IPS-NIHi11 (cell line): ENCODE measurements at places on chromosomes 5 and 9.

GRCh38 chr5:103410172-103410571 is 151.6 kb downstream of the MACIR start:
- no peak for DNase-seq

GRCh38 chr5:28523888-28524635 is 1485.7 kb upstream of the CDH9 start:
- no peak for DNase-seq

GRCh38 chr5:33088176-33088575 is 352.6 kb upstream of the TARS1 start:
- DNase-seq = no peak

DNA sequence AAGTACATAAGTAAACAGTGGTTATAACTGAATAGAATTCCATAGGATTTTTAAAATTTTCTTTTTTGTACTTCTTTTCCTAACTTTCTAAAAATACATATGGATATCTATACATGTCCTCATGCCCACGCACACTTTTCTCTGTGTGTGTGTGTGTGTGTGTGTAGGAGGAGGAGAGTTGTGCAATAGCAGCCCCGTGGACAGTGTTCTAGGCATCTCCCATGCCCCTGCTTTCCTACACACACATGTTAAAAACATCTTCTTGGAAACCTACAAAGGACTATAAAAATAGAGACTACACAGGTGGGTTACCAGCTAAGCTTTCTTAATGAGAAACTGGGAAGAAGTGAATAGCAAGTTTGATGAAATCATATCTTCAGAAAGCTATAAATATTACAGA is 19.8 kb upstream of the HEXB start:
- DNase-seq = no peak

- no peak for DNase-seq
Observed at GRCh38 chr9:16869131-16869881, 1.2 kb downstream of the BNC2 start.

DNA sequence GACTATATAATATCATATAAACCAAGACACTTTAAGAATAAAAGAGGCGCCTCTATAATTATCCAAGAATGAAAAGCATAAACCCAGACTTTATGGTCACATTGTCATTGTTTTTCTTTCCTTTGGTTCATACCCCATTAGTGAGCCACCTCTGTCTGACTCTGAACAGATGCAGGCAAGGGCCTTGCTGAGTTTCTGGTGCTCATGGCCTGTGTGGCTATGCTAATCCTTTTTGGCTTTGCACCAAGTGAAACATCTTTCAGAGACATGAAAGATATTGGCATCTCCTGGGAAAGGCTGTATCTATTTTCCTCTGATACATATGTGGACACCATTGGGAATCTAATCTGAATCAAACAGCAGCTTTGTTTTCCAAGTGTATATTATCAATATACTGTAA is 222.5 kb downstream of the CHSY3 start:
- DNase-seq = no peak

- DNase-seq = peak; percentile 53
Observed at GRCh38 chr5:101942321-101942882, 353.7 kb downstream of the SLCO4C1 start.

DNA sequence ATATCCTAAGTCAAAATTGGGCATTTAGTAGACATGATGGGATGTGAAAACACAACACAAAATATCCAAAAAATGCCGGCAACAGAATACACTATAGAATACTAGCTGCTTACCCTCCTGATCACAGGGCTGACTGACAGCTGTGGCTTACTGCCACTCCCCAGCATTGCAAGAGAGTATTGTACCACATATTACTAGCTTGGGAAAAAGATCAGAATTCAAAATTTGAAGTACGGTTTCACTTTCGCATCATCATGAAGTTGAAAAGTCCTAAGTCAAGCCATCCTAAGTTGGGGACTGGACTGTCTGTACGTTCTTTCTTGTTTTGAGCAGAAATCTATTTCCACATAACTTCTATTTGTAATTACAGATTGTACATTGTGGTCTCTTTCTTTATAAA is 851.4 kb downstream of the MAT2B start:
- DNase-seq = no peak

DNA sequence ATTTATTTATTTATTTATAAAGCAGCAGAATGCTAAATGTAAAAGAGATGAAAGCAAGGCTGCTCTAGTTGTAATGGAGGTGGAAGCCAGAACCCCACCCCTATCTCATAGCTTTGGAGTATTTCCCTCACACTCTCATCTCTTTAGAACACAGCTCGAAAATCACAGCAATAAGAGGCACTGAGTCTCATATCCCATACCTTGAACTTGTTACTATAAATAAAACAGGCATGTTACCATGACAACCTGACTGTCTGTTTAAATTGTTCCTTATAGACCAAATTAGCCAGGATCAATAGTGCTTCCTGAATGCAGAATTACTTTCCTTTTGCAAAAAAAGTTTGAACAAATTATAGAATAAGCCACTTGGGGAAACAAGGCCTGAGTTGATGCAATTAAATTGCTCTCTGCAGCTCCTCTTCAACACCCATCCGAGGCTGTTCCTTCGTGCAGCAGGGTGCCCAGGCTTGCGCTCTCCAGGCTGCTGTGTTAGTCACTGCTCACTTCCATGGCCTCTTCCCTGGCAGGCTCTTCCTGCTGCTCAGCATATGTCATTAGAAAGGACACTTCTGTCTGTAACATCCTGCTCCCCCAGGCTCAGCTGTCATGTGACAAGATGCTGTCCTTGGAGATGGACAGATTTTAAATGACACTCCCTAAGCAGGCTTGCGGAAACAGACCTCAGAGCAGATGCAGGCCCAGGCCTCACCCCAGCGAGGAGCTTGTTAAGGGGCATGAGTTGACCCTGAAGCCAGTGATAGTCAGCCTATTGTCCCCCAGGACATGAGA is 120.2 kb downstream of the CARTPT start:
- DNase-seq = no peak

- no peak for DNase-seq
Observed at GRCh38 chr9:132794730-132795380, 83.2 kb downstream of the AK8 start.

GRCh38 chr9:117315236-117315635 is 99.6 kb downstream of the ASTN2 start:
- no peak for DNase-seq

DNA sequence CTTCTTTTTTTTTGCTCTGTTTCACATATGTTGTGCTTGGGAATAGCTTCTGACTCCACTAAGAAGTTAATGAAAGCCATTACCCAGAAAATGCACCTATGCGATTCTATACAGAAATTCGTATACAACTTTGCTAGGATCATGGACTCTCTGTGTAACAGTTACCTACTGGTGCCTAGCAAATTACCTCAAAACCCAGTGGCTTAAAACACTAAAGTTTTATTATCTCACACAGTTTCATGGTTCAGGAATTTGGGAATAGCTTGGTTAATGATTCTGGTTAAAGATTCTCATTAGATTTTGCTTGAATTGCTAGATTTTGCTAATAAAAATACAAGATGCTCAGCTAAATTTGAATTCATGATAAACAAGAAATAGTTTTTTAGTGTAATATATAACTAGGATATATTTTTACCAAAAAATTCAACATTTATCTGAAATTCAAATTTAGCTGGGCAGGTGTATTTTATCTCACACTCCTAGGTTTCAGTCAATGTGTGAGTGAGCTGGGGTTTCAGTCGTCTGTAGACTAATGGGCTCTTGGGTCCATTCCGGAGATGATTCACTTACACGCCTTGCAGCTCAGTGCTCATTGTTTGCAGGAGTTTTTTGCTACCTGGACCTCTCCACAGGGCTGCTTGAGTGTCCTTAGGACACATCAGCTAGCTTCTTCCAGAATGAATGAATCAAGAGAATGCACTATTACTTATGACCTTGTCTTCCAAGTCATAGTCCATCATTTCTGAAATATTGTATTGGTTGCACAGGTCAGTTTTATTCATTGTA is 75.1 kb downstream of the MROH2B start:
- DNase-seq = no peak

- no peak for DNase-seq
Observed at GRCh38 chr5:53032188-53032587, 43.0 kb downstream of the ITGA2 start.

DNA sequence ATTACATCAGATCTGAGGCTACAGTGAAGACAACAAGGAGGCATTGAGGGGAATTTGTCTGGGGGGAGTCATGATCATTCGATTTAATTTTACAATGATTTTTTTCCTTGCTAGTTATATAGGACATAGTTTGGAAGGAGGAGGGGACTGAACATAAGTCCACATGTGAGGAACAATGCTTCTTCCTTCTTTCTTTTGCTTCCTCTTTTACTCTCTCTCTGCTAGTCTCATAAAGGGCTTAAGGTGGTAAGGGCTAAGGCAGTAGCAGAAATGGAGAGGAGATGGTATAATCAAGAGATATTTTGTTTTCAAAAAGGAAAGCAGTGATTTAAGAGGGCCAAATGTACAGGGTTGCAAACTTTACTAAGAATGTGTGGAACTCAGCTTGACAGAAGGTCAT is 64.3 kb downstream of the GRIN3A start:
- DNase-seq = no peak

DNA sequence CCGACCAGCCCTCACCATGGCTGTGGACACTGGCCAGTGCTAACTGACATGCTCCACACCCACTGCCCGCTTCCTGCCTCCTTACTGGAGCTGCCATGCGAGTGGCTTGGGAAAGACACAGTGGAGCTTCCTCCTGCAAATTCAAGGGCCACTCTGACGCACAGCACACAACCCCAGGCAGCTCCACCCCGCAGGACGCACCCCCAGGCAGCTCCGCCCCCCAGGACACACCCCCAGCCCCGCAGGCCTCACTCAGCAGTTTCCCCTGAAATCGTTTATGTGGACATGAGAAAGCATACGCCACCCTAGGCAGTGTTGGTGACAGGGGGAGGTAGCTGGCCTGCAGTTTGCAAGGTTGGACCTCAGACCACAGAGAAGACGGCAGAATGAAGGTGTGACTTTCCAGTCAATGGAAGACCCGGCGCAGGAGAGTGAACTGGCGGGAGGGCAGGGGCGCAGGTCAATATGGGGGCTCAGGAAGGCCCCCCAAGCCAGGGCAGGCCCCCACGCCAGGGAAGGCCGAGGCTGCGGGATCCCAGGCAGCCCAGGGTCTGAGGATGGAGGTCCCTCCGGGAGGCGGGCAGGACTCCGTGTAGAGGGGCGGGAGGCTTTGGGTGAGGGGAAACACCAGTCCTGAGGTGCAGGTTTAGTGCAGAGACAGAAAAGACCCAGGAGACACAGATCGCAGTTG is 21.6 kb downstream of the LPCAT1 start:
- DNase-seq = peak; percentile 69

DNA sequence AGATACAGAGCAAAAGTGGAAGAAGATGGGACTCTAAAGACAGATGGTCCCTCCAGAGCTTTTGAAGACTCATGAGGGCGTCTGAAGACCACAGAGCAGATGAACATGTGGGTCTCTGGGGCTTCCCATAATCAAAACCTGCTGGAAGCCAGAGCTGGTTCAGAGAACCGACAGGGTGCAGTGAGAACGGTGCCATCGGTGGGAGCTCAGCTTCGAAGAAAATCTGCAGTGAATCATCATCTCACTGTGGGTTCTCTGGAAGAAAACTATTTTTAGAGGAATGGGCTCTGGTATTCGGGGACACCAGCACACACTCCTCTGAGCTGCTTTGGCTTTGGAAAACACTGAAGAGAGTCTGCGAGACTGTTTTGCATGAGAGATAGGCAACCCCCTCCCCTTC is 222.4 kb upstream of the PANK3 start:
- no peak for DNase-seq

- no peak for DNase-seq
Observed at GRCh38 chr5:97131921-97132320, 10.5 kb downstream of the LIX1 start.

DNA sequence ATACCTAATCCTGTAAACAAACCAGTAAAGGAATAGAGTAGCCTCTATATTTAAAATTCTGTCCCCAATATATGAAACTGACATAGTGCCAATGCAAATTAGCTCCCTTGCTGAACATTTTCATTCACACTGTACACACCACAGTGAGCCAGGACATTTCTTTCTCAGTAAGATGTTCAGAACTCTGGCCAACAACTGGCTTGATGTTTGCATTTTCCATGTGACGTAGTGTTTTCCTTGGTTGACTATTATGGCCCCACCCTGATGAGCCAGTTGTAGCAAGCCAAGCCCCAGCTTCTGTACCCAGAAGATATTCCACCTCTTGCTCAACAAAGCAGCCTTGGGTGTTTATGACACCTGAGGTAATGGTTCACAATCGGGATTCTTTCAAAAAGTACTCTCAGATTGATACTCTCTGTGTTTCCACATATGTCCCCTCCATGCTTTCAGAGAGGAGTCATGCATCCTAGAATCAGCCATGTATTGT is 17.7 kb upstream of the ANXA1 start:
- no peak for DNase-seq

DNA sequence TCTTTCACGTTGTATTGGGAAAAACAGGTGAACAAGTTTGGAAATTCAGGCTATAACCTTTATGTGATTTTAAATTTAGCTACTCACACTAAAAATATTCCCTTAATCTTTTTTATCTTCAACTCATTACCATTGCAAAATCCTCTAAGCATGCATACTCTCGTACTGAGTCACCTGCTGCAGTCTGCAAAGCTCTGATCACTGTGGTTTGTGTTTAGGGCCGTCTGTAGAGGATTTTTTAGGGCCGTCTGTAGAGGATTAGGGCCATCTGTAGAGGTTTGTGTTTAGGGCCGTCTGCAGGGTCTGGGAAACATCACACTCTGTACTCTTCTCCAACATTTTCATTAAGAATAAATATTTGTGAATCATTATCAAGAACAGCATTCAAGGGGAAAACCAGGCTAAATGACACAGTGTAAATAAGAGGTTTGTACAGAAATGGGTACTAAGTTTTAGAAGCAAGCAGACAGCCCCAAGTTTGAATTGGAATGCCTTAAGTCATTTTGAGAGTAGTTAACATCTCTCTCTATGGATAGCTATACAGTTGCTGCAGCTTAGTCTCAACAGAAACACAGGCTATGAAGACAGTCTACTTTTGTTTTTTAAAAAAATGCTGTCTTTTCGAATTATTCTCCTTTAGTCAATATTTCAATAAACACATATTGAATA is 155.0 kb upstream of the TSLP start:
- no peak for DNase-seq

- no peak for DNase-seq
Observed at GRCh38 chr5:159231167-159231566, 21.8 kb upstream of the RNF145 start.

DNA sequence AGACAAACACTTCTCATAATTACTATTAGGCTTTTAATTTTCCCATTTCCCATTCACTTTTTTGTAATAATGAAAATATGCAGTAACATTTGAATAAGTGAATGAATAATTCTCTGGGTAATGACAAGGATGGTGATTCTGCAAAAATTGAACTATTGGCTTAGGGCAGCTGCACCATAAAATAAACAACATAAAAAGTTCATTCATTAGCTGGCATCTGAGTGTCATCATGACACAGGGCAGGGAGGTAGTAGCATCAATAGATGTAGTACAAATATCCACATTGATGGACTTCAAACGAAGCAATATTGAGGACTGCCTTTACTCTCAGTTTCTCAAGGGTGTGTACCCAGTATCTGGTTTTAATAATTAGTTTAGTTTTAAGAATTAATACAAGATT is 4.9 kb downstream of the MEGF10 start:
- DNase-seq = no peak

- peak; percentile 41 for DNase-seq
Observed at GRCh38 chr9:32589083-32589723, 16.2 kb upstream of the NDUFB6 start.

GRCh38 chr5:157918811-157919742 is 60.1 kb upstream of the CLINT1 start:
- DNase-seq = no peak
